Karpas-422 (cell line): ENCODE measurements at places on chromosomes 4 and X. TPM values are rescaled to one million over a fixed set of nuclear protein-coding genes. Genes with fewer than 3 reads are reported as not detected.
A peak's percentile ranks its signal among the peaks of the same experiment; 100 is the strongest.

Gene XAGE1B
- total RNA-seq: not detected in 2 replicates

Gene TRIM75
- total RNA-seq: not detected in 2 replicates

Gene C4orf36
- not detected in 2 replicates for total RNA-seq

Gene FOXO4
- 4.5 and 9.5 TPM in 2 replicates for total RNA-seq

GRCh38 chr4:8123870-8124269, 34.7 kb downstream of the ABLIM2 start:
- no peak for DNase-seq
- no peak overlapping the region for H3K27ac ChIP-seq
- H3K4me3 ChIP-seq: no peak overlapping the region
- no peaks in the 10 kb centered on the region for H3K4me1 ChIP-seq
- no peaks in the 10 kb centered on the region for H3K36me3 ChIP-seq

GRCh38 chrX:135295944-135296305, 13.4 kb upstream of the ETDC start:
- no peak overlapping the region for H3K27ac ChIP-seq
- peak overlapping the region; percentile 47 for H3K4me3 ChIP-seq
- H3K27me3 ChIP-seq: no peaks in the 10 kb centered on the region
- H3K4me1 ChIP-seq: peaks cover 6% of the 10 kb centered on the region; the same call in 1 of the 2 replicates
- H3K36me3 ChIP-seq: no peaks in the 10 kb centered on the region

GRCh38 chr4:137451172-137451825, 81.0 kb downstream of the PCDH18 start:
- H3K36me3 ChIP-seq: no peaks in the 10 kb centered on the region
- H3K4me1 ChIP-seq: no peaks in the 10 kb centered on the region
- no peaks in the 10 kb centered on the region for H3K27me3 ChIP-seq
- no peak for DNase-seq
- no peak overlapping the region for H3K4me3 ChIP-seq

GRCh38 chr4:121765368-121765705, 373 bp upstream of the SMIM43 start:
- H3K27ac ChIP-seq: no peak overlapping the region
- no peaks in the 10 kb centered on the region for H3K4me1 ChIP-seq
- no peak for DNase-seq
- H3K36me3 ChIP-seq: no peaks in the 10 kb centered on the region

DNA sequence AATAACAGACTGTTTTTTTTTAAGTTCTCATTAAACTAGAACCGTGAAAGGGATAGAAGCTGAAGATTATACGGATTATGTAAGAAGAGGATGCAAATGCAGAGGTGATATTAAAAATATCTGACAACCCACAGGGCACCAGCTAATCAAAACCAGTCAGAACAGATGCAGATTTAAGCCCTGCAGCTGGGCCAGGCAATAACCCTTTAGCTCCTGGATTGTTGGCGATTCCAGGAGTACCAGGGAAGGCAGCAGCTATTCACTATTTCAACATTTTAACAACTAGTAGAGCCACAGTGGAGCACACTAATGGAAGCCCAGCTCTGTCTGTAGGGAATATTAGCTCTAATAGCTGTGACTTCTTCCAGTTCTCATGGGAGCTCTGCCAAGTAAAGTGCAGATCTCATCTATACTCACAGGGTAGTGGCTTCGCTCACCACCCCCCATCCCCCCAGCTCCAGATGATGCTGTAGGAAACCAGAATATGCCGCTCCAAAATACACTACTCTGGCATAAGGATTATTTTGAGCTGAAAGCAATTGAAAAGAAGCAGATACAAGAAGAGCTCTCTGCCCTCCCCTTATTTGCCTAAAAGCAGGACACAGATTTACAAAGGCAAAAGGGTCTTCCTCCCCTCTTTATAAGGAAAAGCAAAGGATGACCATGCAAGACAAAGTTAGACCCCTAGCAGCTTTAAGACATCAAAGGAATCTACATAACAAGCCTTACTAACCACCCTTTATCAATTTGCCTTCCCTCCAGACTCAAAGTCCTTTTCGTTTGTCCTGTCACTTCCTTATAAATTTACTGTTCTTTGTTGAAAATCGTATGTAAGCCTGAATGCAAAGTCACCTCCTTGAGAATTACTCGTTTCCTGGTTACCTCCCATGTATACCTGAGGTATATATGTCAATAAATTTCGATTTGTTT, 13.7 kb downstream of the SCD5 start:
- peak overlapping the region; percentile 54 for H3K4me3 ChIP-seq
- peak overlapping the region; percentile 100 for H3K27ac ChIP-seq
- DNase-seq: peak; percentile 87
- H3K36me3 ChIP-seq: no peaks in the 10 kb centered on the region

DNA sequence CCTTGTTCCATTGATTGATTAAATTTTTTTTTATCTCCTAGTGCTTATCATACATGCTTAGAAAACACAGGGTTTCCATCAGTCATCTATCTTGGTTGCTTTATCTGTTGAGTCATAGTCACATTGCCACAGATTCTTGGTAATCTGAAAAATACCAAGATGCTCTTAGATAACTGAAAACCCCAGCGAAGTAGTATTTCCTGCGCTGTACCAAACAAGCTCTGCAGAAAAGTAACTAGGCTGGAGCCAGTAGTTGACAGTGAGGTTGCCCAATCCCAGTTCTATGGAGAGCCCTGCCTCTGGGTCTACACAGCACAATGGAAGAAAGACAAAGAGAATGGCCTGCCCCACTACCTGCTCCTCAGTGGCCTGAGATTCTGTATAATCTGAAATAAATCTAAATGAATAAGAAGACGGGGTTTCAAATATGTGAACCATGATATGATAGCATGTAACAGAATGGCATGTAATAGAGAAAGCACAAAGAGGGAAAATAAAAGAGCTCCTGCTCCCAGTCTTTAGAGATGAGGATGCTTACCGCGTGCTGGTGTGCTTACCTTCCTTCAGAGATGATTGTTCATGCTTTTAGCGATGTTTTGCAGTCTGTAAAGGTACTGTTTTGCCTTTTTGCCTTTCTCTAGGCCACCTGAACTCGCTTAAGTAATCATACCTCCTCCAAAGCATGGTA, 55.3 kb upstream of the RAPGEF2 start:
- H3K4me3 ChIP-seq: no peak overlapping the region
- no peak overlapping the region for H3K27ac ChIP-seq
- H3K36me3 ChIP-seq: no peaks in the 10 kb centered on the region
- DNase-seq: no peak
- peaks cover 14% of the 10 kb centered on the region for H3K4me1 ChIP-seq
- H3K27me3 ChIP-seq: no peaks in the 10 kb centered on the region

DNA sequence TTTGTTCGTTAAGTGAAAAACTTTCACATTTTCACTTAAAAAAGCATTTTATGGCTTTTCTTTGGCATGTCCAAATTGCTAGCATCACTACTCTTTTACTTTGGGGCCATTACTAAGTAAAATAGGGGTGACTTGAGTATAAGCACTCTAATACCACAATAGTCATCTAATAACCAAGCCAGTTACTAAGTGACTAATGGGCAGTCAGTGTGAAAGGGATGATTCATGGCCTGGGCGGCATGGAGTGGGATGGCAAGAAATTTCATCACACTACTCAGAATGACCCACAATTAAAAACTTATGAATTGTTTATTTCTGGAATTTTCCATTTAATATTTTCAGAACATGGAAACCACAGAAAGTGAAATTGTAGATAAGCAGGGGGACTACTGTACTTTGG, 60.9 kb downstream of the BMP15 start:
- no peak overlapping the region for H3K4me3 ChIP-seq
- H3K27me3 ChIP-seq: no peaks in the 10 kb centered on the region
- H3K27ac ChIP-seq: peak overlapping the region; percentile 92
- no peaks in the 10 kb centered on the region for H3K36me3 ChIP-seq
- no peak for DNase-seq
- H3K4me1 ChIP-seq: peaks cover 66% of the 10 kb centered on the region

DNA sequence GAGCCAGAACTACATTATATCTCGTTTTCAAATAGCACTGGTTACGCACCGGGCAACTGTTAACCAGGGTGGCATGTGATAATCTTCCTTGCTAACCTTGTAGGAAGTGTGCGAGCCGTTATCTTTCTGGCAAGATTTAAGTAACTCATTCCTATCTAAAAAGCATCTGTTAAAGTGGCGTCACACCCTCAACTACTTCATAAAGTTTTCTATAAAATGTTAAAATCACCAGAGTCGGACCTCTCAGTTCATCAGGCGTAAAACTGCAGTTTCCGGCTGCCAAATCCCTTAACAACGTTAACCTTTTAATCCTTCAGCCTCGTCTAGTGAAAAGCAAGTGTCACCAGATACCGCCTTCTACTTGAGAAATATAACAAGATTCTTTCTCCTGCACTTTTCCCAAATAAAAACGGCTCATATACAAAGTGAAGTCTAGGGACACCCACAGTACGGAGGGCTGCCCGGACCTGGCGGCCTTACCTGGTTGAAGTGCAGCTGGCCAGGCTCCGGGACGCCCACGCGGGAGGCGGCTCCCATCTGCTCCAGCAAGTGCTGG, 1.2 kb downstream of the SLC39A8 start:
- DNase-seq: peak; percentile 75
- no peaks in the 10 kb centered on the region for H3K27me3 ChIP-seq
- peak overlapping the region; percentile 71 for H3K4me3 ChIP-seq
- H3K27ac ChIP-seq: peak overlapping the region; percentile 94
- peaks cover 54% of the 10 kb centered on the region for H3K4me1 ChIP-seq

- H3K27me3 ChIP-seq: no peaks in the 10 kb centered on the region
- H3K4me1 ChIP-seq: no peaks in the 10 kb centered on the region
- no peak overlapping the region for H3K27ac ChIP-seq
- no peaks in the 10 kb centered on the region for H3K36me3 ChIP-seq
These were observed 11.9 kb downstream of the TMPRSS11D start for GRCh38 chr4:67871867-67872266.

- H3K4me1 ChIP-seq: no peaks in the 10 kb centered on the region
- DNase-seq: no peak
- H3K4me3 ChIP-seq: no peak overlapping the region
- H3K36me3 ChIP-seq: no peaks in the 10 kb centered on the region
These were observed 23.6 kb downstream of the TMEM255A start for GRCh38 chrX:120287513-120288112.

- no peaks in the 10 kb centered on the region for H3K36me3 ChIP-seq
- H3K27ac ChIP-seq: no peak overlapping the region
- H3K4me3 ChIP-seq: no peak overlapping the region
- H3K4me1 ChIP-seq: peaks cover 4% of the 10 kb centered on the region; the same call in 1 of the 2 replicates
These were observed 27.1 kb downstream of the CFAP299 start for GRCh38 chr4:80362578-80363181.

GRCh38 chr4:40844261-40844660, 94.5 kb downstream of the NSUN7 start:
- H3K4me3 ChIP-seq: no peak overlapping the region
- no peaks in the 10 kb centered on the region for H3K27me3 ChIP-seq
- H3K27ac ChIP-seq: no peak overlapping the region
- no peaks in the 10 kb centered on the region for H3K36me3 ChIP-seq
